ENCODE measurements at places on chromosomes 2 and 18.

- DNase-seq, result no peak
Measured at GRCh38 chr2:147843391-147843863, 1.4 kb upstream of the ACVR2A start.

GRCh38 chr2:183474912-183475695, 350.9 kb downstream of the NUP35 start:
- DNase-seq, result no peak

GRCh38 chr18:4734903-4735302, 279.8 kb upstream of the DLGAP1 start:
- no peak for DNase-seq

- no peak for DNase-seq
Measured at GRCh38 chr18:57210107-57210715, 63.3 kb downstream of the BOD1L2 start.

DNA sequence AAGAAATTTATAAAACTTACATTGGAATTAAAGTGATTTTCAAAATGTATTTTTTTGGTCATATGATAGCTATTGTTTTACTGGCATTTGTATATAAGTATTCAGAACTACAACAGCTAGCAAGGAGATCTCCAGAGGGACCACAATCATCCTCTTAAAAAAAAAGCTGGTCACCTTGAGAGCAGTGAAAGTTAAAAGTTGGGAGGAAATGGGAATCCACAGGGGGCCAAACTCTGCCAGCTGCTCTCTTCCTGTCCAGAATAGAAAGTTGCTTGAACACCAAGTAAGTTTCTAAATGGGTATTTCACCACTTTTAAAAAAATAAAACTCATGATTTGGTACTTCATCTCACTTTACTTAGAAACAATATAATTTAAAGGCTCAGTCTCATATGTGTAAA, 1025.1 kb downstream of the LRP1B start:
- DNase-seq, result no peak

GRCh38 chr2:12674644-12675328, 42.0 kb upstream of the TRIB2 start:
- no peak for DNase-seq

- DNase-seq, result no peak
Measured at GRCh38 chr18:44552706-44553105, 128.0 kb upstream of the SETBP1 start.

DNA sequence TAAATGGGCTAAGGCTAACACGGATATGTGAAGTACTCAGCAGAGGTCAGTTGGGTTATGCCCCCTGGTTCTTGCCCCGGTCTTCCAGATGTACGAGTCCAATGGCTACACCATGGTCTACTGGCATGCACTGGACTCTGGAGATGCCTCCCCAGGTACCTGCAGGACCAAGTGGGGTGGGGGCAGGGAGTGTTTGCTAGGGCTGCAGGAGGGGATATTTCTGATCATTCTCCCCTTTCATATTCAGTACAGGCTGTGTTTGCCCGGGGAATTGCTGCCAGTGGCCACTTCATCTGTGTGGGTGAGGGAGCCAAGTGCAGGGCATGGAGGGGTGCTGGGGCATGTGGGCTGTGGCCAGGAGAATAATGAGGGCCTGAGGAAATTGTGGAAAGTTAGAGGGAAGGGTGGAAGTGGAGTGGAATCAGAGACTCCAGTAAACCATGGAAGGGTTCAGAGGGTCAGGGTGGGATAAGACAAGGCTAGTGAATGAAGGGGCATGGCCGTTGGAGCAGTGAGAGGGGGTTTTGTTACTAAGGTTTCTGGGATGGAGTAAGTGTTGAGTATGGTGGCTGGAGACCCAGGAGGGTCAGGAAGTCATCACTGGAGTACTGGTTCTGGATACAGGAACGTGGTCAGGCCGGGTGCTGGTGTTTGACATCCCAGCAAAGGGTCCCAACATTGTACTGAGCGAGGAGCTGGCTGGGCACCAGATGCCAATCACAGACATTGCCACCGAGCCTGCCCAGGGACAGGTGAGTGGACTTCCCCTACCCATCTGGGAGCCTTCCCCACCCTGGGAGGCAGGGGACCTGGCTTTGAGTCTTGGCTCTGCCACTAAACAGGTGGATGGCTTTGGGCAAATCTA, 1.9 kb downstream of the WDR54 start:
- no peak for DNase-seq

DNA sequence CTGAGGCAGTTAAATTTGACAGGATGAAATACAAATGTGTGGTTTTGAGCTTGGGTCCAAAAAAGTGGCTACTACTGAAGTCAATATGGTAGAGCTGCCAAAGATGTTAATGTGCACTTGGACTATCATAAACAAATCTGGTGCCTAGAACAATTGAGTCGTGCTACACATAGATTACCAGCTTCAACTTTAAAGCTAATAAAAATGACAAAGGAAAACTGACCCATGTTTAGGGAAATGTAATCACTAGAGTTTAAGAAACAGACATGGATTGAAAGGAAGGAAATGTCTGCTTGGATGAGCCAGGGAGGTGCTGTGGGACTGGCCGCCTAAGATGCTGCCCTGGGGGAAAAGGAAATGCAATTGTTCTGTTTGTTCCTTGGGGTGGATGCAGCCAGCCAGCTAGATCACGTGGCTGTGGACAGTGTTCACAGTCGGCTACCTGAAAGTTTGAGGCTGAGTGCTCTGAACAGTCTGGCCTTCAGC, 36.6 kb downstream of the CYB5A start:
- no peak for DNase-seq

GRCh38 chr2:76692908-76693307, 829.3 kb downstream of the LRRTM4 start:
- DNase-seq, result no peak

Data from stimulated activated CD4-positive, alpha-beta T cell treated with anti-CD3 and anti-CD28 coated beads, Interleukin-15, amount 100 ng/mL, for 48 hours (primary cell).